Activated T-cell treated with anti-CD3 and anti-CD28 coated beads for 1 hour (primary cell): ENCODE measurements at places on chromosomes 12 and 14.

- DNase-seq = no peak
Observed at GRCh38 chr12:69726922-69727321, 11.7 kb upstream of the RAB3IP start.

DNA sequence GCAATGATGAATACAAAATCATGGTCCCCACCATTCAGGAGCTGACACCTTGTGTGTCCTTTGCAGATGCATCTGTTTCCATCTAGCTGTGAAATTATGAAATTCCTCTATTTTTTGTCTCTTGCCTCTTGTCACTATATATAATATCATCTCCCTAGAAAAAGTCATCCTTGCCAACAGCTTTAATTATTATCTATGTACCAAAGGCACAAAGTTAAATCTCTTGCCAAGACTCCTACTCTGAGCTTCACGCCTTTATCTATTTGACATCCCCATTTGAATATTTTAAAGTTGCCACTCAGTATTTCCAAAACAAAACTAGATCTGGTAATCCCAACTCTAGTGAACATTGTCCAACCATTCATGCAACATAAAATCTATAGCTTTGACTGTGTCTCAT, 32.0 kb upstream of the PRB2 start:
- DNase-seq = no peak

DNA sequence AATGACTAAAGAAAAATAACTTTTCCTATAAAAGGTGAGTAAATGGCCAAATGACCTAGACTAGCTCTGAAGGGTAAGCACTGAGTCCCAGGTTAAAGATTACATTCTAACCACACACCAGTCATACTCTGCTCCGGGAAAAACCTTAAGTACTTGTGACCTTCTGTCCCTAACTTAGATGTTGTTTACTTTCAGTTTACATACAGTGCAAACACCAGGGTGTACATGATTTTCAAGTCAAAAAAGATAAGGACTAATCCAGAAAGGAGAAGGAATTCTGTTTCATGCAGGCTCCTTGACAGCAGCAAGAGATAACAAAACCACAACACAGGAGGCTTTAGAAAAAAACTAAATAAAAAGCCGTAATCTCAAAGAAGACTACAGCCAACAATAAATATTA, 174.2 kb downstream of the PPM1H start:
- no peak for DNase-seq

GRCh38 chr14:31059152-31059924, 33.2 kb upstream of the STRN3 start:
- DNase-seq = no peak

- DNase-seq = peak; percentile 39
Observed at GRCh38 chr12:89225401-89225800, 126.9 kb downstream of the DUSP6 start.

- no peak for DNase-seq
Observed at GRCh38 chr12:28024231-28024995, 51.9 kb upstream of the PTHLH start.

GRCh38 chr12:120834489-120835303, 69.5 kb downstream of the SPPL3 start:
- no peak for DNase-seq

- no peak for DNase-seq
Observed at GRCh38 chr12:130715998-130716968, at the start of gene RIMBP2. TSS of gene RIMBP2 (minus strand) at chr12:130716299. CDS start at chr12:130479013, 237,286 bp downstream.

DNA sequence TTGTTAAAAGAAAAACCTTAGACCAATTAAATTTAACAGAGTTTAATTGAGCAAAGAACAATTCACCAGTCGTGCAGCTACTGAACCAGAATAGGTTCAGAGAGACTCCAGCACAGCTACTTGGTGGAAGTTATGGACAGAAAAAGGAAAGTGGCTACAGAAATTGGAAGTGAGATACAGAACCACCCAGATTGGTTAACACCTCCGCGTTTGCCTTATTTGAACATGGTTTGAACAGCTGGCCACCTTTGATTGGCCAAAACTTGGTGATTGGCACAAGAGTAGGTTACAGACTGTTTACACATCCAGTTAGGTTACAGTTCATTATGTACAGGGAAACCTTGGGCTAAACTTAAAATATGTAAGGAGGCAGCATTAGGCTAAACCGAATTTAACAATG, 54.9 kb downstream of the SRGAP1 start:
- DNase-seq = no peak

DNA sequence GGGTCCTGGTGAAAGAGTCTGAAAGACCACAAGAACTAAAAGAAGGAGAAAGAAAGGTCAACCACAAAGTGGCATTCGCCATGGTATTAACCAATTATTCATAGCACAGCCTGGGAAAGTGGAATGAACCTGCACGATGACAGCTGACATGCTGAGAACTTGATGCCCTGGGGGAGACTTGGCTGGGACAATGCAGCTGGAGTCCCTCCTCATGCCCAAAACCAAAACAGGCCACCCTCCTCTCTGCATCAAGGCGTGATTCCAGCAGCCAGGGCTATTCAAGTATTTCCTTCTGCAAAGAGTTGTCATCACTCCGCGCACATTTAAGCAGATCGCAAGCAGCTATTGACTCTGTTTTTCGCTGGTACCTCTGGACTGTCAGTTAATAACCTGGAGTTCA, 167.1 kb upstream of the NOS1 start:
- no peak for DNase-seq

DNA sequence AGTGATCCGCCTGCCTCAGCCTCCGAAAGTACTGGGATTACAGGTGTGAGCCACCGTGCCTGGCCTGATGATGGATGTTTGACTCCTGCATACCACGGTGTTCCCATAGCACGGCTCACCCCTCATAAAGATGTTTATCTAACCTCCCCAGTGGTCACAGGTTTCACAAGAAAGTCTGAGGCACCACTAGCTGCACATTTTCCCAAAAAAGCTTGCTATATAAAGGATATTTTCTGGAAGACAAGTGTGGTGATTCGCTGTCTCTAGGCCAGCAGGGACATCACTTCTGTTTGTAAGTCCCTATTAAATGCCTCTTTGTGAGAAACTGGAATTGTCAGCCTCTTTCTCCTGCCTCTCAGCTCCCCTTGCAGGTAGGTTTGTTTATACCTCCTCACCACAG, 18.3 kb downstream of the PLEK2 start:
- no peak for DNase-seq

DNA sequence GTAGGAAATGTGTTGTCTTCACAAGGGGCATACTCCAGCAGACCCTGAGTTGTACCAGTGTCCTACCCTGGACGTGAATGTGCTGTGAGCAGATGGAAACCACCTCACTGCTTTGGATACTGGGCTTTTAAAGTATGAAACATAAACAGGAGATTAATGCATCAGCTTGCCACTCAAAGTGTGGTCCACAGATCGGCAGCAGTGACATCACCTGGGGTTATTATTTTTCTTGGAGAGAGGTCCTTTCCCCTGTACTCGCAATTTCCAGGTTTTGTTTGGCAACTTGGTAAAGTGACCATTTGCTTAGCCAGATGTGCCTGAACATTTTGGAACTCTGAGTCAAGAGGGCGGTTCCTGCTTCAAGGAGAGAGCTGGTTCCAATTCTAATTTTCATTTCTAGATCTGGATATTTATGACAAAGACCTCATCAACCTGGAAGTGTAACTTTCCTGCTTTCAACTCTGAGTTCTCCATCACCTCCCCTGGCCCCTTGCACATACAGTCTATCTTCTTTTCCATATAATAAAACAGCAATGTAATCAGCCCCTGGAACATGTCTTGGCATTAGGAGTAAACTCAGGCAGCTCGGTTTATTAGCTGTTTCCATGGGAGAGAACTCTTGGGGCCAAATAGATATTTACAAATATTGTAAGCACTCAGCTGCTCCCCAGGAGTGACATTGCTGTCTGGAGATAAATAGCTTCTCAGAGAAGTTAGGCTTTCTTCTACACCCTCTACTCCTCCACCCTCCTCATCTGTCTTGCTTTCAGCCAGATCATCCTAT, 237.0 kb upstream of the TBX3 start:
- no peak for DNase-seq
